AG10803 (cell line): ENCODE measurements at places on chromosomes 7 and 10.

GRCh38 chr10:96703358-96703757, 17.0 kb downstream of the PIK3AP1 start:
- DNase-seq: no peak

DNA sequence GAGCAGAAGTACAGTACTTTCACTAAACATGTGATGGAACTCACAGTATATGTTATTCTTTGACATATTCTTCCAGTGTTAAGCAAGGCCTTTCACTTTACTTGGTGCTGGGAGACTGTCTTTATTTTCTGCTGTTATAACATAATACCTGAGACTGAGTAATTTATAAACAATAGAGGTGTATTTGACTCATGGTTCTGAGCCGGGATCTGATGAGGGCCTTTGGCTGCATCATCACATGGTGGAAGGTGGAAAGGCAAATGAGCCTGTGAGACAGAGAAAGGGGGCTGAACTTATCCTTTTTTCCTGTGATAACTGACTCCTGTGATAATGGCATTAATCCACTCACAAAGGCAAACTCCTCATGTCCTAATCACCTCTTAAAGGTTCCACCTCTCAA, 1.4 kb downstream of the SUPV3L1 start:
- DNase-seq: no peak

- DNase-seq: peak; percentile 21
Observed at GRCh38 chr7:114502454-114503254, 88.0 kb downstream of the FOXP2 start.

GRCh38 chr10:110992006-110992800, 72.8 kb downstream of the SHOC2 start:
- DNase-seq: peak; percentile 13

GRCh38 chr10:62772186-62772974, 32.1 kb upstream of the ADO start:
- DNase-seq: peak; percentile 47

GRCh38 chr10:33229252-33229948, 105.1 kb downstream of the NRP1 start:
- peak; percentile 82 for DNase-seq

DNA sequence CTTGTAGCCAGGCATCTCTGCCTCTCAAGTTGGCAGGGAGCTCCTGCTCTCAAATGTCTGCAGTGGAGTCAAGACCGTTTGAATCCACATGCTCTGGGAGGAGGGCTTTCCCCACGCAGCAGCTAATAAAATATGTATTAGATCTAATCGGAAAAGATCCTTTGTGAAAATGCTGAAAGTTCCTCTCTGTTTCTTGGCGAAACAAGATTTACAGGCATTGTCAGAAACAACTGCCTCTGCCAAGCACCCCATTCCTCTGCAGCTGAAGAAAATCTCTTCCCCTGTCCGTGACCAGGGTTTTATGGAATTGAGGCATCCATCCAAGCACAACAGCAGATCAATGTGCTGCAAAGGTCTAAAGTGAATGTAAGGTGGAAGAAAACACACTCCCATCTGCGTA, 165.8 kb downstream of the TCERG1L start:
- DNase-seq: no peak
